GM12865 (cell line): ENCODE measurements at places on chromosomes 7 and 10.
A peak's percentile ranks its signal among the peaks of the same experiment; 100 is the strongest.

DNA sequence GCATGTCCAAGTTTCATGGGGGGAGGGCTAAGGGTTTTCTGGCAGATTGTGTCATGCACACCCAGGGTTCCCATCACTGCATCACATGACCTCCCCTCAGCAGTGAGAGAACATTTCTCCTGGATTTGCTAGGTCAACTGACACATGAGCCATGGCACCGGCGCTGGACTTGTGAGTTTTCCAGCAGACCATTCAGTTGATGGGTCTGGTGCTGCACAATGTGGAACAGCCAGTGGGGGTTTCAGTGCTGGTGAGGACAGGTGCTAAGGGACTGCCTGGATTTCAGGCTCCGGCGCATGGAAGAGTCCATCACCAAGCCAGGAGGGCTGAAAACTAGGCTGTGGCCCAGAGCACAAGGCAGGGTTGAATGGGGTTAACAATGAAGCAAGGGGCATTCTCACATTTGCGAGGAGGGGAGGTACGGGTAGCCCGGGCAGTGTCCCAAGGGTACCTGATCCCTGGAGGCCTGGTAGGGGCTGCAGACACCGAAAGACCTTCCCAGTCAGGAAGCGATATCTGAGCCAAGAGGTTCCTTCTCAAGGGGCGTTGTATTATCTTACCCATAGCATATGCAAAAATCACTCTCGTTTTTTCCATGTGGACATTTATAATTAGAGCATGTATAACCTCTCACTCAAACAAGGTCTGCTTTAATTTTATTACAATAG lies 203.0 kb downstream of the TNS3 start:
- DNase-seq = no peak

- DNase-seq = no peak
Measured at GRCh38 chr10:103745341-103746247, 109.8 kb downstream of the SH3PXD2A start.

GRCh38 chr10:33160151-33160550 lies 174.3 kb downstream of the NRP1 start:
- no peak for DNase-seq

GRCh38 chr7:79434098-79434497 lies 19.4 kb downstream of the MAGI2 start:
- DNase-seq = no peak

DNA sequence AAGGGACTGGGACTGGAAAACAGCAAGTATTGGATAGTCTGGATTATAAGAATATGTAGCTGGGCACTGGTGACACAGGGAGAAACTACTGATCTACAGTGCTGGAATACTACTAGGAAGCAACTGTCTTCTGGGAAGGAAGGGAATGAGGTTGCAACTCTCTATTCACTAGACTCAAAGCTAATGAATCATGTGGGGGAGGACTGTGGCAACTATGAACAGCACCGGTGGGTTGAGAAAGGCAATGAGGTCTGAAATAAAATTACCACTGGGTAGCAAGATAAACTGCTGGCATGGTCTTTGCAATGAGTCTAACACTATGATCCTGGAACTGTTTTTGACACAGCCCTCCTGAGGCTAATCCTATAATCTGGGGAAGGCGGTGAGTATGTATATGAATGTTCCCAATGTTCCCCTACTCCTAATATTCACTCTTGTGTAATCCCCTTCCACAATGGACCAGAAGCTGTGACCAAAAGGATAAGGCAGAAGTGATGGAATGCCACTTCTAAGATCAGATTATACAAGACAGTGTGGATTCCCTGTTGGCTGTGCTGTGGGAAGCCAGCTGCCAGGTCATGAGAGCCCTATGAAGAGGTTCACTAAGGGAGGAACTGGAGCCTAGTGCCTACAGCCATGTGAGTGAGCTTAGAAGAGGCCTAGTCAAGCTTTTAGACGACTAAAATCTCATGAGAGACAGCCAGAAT lies 101.3 kb upstream of the DNAJB12 start:
- no peak for DNase-seq

- no peak for DNase-seq
Measured at GRCh38 chr7:11716185-11716584, 115.8 kb downstream of the THSD7A start.

GRCh38 chr7:7790041-7790741 lies 71.8 kb upstream of the RPA3 start:
- DNase-seq = no peak

- DNase-seq = peak; percentile 39
Measured at GRCh38 chr10:129971381-129972144, 7.5 kb upstream of the EBF3 start.

- no peak for DNase-seq
Measured at GRCh38 chr10:22438711-22439110, 93.4 kb downstream of the SPAG6 start.

- DNase-seq = peak; percentile 88
Measured at GRCh38 chr10:80205477-80206276, at the start of gene ANXA11. TSS of gene ANXA11 (minus strand) at chr10:80205537. CDS start at chr10:80172861, 32,676 bp downstream.

- peak; percentile 35 for DNase-seq
Measured at GRCh38 chr7:155490697-155491628, 33.0 kb downstream of the EN2 start.

GRCh38 chr7:50679218-50680007 lies 103.3 kb downstream of the GRB10 start:
- peak; percentile 47 for DNase-seq

DNA sequence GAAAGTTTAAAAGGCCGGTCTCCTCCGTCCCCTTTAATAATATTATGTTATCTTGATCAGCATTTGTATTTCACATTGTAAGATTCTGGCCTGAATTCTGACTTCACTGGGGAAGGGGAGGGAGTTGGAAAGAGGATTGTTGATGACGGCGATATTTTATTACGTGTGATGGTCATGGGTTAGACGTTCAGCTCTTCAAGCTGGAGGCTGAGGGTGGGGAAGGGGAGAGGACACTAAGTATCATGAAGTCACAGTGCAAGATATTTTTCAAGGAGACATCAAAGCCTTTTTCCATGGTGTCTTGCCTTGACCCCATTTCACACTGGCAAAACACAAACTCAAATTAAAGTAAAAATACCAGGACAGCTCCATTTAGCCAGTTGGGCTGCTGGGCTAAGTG lies 126.7 kb downstream of the WDR11 start:
- no peak for DNase-seq

DNA sequence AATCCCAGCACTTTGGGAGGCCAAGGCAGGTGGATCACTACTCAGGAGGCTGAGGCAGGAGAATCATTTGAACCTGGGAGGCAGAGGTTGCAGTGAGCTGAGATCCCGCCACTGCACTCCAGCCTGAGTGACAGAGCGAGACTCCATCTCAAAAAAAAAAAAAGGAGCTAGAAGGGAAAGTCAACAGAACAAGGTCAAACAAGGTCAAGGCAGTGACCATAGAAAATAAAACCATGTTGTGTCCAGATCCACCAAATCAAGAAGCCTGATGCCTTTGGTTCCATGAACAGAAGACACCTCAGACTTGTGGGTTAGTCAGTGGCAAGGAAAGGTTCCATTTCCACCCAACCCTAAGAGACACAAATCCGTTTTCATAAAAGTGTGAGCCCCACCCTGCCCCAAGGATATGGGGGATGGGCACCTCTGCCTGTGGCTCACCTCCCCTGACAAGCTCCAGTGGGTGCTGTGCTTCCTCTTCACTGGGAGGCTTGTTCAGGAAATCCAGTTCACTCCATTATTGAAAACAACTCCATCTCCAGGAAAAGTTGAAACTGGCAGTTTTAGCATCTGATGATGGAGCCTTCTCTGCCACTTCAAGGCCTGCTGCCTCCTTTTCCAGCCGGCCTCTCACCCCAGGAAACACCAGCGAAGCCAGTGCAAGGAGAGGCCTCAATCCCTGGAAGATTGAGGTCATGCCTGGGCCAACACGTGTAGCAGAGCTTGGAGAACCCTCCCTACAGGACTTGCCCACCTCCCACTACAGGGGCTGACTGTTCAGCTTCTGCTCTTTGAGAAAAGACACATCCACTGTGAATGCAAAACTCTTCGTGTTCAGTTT lies 152.9 kb downstream of the NRF1 start:
- DNase-seq = no peak

DNA sequence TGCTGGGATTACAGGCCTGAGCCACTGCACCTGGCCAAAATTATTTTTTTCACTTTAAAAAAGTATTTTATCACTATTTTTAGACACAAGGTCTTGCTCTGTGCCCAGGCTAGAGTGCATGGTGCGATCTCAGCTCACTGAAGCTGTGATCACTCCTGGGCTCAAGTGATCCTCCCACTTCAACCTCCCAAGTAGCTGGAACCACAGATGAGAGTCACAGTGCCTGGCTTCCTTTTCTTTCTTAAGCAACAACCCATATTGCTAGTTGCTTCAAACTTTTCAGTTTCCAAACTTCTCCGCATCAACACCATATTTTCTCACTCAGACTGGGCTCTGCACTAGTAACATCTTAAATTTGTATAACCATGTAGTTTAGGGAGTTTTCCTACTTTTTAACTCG lies 9.5 kb upstream of the SMC3 start:
- no peak for DNase-seq

- DNase-seq = no peak
Measured at GRCh38 chr7:117950601-117951260, 77.5 kb upstream of the CTTNBP2 start.

GRCh38 chr7:7765422-7765821 lies 47.0 kb upstream of the RPA3 start:
- DNase-seq = peak; percentile 73

DNA sequence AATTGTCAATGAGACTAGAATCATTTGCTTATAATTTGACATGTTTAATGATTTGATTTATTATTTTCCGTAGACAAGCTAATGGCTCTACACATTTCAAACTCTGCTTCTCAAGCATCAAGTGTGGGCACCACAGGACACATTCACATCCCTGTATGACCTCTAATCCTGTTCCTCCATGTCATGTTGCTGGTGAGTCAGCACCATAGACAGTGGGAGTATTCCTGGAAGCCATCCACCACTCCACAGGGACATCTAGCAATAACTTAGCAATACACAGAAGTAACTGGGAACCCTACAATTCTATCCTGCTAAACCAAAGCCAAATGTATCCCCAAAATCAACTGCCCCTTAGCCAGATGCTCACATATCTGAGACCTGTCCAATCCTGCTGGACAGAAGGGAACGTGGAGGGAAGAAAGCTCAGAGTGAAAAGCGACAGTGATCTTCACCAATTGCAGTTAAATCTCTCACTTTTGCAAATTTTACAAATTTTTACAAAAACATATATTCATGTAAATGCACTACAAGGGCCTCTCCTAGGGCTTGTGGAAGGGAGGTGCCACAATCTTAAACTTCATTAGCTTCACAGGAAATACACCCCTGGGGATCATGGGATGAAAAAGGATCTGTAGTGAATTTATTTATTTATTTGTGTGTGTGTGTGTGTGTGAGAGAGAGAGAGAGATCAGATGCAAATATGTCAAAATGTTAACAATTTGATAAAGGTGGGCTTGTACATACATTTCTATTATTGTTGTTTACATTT lies 126.5 kb downstream of the GFRA1 start:
- DNase-seq = no peak

- DNase-seq = peak; percentile 10
Measured at GRCh38 chr10:15461353-15462108, 90.4 kb upstream of the FAM171A1 start.

- no peak for DNase-seq
Measured at GRCh38 chr7:88317422-88317821, 10.7 kb upstream of the STEAP4 start.

DNA sequence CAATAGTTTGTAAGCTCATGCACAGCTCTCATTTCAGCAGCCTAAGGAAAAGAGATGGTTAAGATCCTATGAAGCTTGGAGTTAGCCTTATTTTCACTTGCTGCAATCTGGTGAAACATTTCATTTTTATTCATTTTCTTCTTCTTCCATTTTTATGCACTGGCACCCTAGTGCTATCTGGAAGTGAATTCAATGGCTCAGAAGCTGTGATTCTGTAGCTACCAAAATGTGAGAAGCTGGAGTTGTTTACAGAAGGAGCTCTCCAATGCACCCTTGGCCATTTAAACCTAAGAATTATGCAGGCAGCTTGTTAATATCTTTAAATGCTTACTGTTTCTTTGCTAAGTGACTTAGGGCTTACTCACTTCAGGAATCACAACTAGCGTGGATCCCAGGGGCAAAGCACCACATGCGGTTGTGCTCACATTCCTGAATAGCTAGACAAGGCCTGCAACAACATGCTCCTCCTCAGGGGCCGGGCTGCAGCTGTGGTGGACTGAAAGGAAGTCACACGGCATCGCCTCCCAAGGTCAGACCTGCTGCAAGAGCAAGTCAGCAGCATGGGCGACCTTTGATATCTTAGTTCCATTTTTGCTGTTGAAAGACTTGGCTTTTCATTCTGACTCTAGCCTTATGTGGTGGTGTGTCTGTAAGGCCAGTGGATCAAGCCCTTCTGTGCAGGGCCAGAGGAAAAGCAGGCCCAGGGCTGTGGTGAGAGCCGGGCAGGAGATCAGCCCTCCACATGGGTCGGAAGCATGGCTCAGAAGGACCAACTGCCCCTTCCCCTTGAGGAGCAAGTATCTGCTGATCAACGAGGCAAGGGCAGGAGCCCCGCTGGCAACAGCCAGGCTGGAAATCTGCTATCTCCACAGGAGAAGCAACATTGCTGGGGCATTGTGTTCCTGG lies 91.9 kb upstream of the MBL2 start:
- peak; percentile 87 for DNase-seq

DNA sequence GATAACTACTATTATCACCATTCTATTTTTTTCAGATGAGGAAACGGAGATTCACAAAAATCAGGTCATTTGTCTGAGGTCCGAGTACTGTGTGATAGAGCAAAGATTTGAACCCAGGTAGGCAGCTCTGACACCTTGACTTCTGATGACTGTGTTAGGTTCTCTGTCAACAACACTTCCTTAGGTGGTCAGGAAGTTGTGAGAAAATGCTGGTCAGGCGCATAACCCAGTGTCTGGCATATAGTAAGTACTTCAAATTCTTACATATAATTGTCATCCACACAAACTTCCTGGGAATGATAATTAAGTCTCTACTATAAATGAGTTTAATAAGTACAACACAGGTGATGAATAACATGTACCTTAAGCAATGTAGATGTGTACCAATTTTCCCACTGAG lies 381.5 kb downstream of the NEBL start:
- no peak for DNase-seq

DNA sequence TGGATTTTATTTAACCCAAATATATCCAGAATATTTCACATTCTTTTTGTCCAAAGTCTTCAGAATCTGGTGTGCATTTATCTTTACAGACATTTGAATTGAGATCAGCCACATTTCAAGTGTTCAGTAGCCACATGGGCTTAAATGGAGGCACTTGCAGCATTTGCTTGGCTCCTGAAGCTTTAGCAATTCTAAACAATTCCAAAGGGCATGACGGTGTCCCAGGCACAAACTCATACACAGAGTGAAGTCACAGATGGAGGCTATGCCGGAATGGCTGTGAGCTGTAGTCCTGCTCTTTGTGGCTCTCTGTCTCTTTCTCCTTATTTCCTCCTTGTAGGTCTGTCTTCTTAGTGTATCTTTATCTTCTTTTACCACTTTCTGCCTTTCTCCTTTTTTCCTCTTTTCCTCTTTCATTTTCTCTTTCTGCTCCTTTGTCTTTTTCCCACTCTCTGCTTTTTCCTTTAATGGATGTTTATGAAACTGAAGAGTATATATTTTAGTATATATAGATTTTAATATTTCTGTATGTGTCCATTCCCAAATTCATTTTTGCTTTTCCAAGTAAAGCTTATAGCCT lies 7.7 kb downstream of the AGBL3 start:
- no peak for DNase-seq

GRCh38 chr7:39557911-39558310 lies 8.3 kb upstream of the YAE1 start:
- no peak for DNase-seq
